AG08396 (cell line): ENCODE measurements at places on chromosomes 6 and 20.

- no peak for DNase-seq
Observed at GRCh38 chr6:107405002-107405401, 54.4 kb downstream of the PDSS2 start.

DNA sequence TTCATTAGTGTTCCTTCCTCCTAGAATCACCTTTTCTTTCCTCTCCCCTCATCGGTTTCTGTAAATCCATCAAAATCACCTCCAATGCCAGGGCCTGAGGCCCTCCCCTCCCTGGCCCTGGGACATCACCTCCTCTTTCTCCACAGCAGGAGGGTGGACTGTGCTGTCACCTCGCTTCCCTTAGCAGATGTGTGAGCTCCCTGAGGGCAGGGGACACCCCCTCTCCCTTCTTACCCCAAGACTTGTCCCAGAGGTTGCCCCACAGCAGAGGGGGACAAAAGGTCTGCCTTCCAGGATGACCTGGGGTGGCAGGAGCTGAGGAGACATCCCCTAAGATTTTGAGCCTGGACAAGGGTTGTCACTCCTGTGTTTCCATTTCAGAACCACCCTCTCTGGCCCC lies 5.9 kb downstream of the ULBP1 start:
- DNase-seq: no peak

DNA sequence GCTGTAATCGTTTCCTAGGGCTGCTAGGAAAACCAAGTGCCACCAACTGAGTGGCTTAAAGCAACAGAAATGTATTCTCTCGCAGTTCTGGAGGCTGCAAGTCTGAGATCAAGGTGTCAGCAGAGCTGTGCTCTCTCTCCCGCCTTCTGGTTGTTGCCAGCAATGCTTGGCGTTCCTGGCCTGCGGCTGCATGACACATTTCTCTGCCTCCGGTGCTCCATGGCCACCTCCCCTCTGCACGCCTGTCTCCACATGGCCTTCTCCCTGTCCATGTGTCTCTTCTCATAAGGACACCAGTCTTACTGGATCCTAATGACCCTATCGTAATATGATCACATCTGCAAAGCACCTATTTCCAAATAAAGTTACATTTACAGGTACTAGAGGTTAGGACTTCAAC lies 91.7 kb upstream of the AKAP12 start:
- DNase-seq: no peak

DNA sequence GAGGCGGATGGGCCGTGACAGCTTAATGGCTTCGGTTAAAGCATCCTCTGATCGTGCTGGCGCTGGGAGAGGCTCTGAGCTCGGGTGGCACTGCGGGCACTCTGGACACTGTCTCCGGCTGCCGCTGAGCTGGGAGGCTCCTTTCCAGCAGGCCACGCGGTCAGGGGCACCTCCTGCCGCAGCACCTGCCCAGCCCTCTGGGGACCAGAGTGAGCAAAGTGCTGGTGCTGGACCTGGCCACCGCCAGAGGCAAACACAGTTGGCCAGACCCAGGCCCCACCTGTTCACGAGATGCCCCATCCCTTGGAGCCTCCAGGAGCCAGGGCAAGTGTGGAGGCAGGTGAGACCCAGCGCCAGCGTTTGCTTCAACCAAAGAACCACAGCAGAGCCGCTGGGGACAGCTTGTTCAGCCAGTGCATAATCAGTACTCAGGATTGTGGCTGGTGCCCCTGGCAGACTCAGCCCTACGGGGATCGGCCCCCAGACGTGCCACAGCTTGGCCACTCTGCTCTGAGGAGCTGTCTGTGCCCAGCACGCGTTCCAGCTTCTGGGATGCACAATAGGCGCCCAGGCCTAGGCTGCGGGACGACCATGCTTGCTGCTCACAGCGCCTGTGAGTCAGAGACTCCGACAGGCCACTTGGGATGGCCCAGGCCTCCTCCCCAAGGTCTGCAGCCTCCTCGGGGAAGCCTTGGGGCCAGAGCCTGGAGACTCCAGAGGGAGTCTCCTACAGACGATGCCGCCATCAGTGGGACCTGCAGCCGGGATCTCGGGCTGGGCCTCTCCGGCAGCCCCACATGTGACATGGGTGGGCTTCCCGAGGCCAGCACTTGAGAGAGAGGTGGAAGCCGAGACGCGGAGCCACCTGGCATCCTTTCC lies 38.2 kb upstream of the SLCO4A1 start:
- no peak for DNase-seq

GRCh38 chr6:54913211-54913610 lies 66.6 kb downstream of the FAM83B start:
- DNase-seq: no peak

DNA sequence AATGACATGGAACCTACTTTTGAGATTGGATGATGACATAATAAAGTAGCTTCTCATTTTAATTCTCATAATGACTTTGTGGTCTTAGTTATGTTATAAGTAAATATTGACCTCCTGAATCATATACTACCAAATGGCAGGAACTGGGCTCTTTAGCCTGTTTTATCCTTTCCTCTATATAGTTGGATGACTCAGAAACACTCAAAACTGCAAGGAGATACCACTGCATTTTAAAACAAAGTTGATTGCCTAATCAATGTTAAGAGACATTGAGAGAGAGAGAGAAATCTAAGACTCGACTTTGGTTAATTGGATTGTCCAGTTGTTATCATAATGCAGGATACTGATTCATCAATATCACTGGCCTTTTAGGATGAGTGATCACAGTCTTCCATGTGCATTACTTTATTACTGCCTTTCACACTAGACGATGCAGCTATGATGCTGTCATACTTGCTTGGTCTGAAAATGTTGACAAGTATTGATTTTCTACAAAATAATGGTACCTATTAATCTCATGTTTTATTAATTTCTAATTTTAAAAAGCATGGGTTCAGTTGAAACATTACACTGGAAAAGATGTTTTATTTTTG lies 320.0 kb downstream of the NKAIN2 start:
- no peak for DNase-seq

GRCh38 chr6:34239500-34239825 lies 2.8 kb downstream of the HMGA1 start:
- peak; percentile 4 for DNase-seq

- no peak for DNase-seq
Observed at GRCh38 chr6:99066044-99066443, 118.3 kb upstream of the FBXL4 start.

- no peak for DNase-seq
Observed at GRCh38 chr6:1858196-1858595, 248.5 kb downstream of the FOXC1 start.

- peak; percentile 83 for DNase-seq
Observed at GRCh38 chr6:47168180-47168579, 126.0 kb upstream of the ADGRF1 start.

GRCh38 chr6:16295060-16295459 lies 56.7 kb downstream of the GMPR start:
- DNase-seq: no peak

DNA sequence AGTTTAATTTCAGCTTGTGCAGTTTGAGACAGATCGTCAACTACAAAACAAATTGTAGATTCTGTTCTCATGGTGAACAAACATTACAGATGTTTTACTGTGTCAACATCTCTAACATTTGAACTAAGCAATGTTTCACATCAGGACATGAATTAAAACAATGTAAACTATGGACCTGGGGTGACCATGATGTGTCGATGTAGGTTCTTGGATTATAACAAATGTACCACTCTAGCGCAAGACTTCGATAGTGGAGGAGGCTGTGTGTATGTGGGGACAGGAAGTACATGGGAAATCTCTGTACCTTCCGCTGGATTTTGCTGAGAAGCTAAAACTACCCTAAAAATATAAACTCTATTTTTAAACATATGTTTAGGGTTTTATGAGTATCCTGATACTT lies 17.1 kb downstream of the HIVEP2 start:
- DNase-seq: no peak

DNA sequence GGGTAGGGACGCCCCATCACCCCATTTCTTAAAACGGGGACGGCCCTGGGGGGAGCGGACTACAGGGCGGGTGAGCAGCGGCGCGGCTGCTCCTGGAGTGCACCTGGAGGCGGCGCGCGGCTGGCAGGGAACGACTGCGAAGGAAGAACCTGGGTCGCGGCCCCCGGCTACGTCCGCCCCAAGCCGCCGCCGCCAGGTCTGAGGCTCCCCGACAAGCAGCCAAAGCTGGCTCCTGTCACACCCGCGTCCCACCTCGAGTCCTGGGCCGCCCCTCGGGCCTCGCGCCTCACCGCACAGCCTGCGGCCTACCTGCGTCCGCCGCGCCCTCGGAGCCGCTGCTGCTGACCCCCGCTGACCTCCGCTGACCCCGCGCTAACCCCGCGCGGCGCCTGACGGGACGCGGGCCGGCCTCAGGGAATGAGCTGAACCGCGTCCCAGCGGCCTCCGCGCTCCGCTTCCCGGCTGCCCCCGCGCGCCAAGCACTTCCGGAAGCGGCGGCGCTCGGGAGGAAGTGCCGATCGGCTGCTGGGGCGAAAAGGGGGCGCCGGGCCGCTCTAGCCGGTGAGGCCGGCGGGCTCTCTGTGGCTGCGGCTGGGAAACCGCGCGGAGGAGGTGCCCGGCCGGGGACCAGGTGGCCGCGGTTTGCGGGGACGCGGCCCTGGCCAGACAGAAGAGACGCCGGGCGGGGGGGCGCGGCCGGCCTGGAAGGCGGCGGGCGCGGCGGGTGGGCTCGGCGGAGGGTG lies at the start of the genes ARFRP1 and ZGPAT:
Gene ARFRP1, minus strand, starts transcription at position 419 of the 743 bp plus-strand sequence. CDS start 885 bp downstream, outside the sequence.
Gene ZGPAT, plus strand, starts transcription at position 482 of the 743 bp plus-strand sequence. CDS start 542 bp downstream, outside the sequence.
- peak; percentile 94 for DNase-seq

DNA sequence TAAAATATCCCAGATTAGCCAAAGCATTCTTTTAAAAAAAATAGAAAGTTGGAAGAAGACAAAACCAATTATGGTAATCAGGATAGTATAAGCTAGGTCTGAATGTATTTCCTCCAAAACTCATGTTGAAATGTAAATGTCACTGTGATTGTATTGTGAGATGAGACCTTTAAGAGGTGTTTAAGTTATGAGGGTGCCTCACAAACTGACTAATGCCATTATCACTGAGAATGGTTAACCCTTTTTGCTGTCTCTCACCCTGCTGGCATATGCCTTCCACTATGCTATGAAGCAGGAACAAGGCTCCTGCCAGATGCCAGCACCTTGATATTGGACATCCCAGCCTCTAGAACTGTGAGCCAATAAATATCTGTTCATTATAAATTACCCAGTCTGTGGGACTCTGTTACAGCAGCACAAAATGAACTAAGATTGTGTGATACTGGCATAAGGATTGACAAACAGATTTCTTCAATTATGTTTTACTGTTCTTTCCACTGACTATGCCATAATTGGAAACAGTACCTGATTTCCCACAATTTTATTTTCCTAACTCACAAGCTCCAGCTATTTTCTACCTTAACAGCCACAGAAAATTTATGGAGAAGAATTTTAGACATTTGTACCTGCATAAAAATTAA lies 63.8 kb downstream of the IBTK start:
- DNase-seq: no peak

DNA sequence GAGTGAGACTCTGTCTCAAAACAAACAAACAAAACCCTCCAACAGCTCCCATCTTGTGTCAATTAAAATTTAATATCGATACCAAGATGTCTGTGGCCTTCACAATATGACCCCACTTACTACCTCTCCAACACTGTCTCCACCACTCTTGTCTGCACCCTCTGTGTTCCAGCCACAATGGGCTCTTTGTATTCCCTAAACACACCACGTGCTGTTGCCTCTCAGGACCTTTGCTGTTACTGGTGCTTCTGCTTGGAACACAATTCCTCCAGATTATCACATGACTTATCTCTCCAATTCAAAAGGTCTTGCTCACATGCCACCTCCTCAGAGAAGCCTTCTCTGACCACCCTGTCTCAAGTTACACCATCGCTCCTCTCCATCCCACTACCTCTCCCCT lies 6.0 kb upstream of the HCK start:
- no peak for DNase-seq
